ENCODE measurements at places on chromosomes 5 and 9. TPM values are rescaled to one million over a fixed set of nuclear protein-coding genes. Genes with fewer than 3 reads are reported as not detected.

- peak; percentile 79 for DNase-seq
Observed at GRCh38 chr9:70412832-70413463, 1.5 kb downstream of the KLF9 start.

The CAVIN4 gene
- polyA plus RNA-seq: 255 TPM

The PARP8 gene
- polyA plus RNA-seq: 13.2 TPM

The FYB1 gene
- 3.8 TPM for polyA plus RNA-seq

The TCF7 gene
- polyA plus RNA-seq: 2.3 TPM

GRCh38 chr9:12817702-12818101, 42.9 kb downstream of the LURAP1L start:
- DNase-seq: no peak

GRCh38 chr9:21674894-21675293, 127.5 kb upstream of the MTAP start:
- no peak for DNase-seq

DNA sequence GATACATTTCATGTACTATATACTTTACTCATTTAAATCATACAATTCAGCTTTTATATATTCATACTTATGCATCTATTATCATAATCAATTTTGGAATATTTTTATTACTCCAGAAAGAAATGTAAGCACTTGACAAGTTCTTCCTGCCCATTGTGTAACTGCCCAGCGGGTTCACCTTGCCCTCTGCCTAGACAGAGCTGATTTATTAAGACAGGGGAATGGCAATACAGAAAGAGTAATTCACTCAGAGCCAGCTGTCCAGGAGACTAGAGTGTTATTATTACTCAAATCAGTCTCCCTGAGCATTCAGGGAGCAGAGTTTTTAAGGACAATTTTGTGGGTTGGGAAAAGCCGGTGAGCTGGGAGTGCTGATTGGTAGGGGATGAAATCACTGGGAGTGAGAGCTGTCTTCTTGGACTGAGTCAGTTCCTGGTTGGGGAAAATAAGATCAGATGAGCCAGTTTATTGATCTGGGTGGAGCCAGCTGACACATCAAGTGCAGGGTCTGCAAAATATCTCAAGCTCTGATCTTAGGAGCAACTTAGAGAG, 16.1 kb upstream of the SPIN1 start:
- DNase-seq: no peak

- no peak for DNase-seq
Observed at GRCh38 chr9:38432922-38433510, 8.8 kb upstream of the IGFBPL1 start.

GRCh38 chr9:109904666-109905065, 124.7 kb downstream of the PALM2AKAP2 start:
- DNase-seq: no peak

GRCh38 chr9:92721548-92721947, 43.1 kb downstream of the BICD2 start:
- DNase-seq: no peak

GRCh38 chr5:170420806-170421412, 31.7 kb upstream of the KCNMB1 start:
- DNase-seq: peak; percentile 77

The LCN9 gene
- polyA plus RNA-seq: not detected

The SLC36A3 gene
- polyA plus RNA-seq: not detected

The PHF24 gene
- polyA plus RNA-seq: 0.23 TPM

DNA sequence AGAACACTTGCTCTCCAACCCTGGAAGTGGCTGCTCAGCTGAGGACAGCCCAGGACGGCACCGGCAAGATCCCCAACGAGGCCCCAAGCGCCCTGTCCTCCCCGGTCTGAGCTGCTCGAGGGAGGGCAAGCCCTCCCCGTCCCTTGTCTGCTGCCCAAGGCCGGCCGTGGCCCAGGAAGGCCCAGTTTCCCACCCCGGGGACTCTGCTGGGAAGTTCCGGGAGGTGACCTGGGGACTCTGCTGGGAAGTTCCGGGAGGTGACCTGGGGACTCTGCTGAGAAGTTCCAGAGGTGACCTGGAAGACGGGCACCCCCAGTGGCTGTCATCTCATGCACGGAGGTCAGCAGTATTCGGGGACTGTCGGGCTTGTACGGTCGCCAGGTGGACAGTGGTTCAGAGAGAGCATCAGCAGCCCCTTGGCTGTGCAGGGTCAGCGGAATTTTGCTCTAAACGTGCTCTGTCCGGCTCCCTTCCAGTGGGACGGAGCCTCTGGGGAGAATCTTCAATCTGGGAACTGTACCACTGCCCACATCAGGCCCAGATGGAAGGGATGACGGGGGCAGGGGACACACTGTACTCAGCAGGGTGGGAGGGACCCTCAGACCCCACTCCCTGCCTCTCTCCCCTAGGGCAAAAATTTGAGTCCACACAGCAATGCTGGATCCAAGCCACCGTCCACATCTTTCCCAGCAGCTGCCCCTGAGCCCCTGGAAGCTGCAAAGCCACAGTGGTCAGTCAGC, 7.2 kb downstream of the NACC2 start:
- no peak for DNase-seq

DNA sequence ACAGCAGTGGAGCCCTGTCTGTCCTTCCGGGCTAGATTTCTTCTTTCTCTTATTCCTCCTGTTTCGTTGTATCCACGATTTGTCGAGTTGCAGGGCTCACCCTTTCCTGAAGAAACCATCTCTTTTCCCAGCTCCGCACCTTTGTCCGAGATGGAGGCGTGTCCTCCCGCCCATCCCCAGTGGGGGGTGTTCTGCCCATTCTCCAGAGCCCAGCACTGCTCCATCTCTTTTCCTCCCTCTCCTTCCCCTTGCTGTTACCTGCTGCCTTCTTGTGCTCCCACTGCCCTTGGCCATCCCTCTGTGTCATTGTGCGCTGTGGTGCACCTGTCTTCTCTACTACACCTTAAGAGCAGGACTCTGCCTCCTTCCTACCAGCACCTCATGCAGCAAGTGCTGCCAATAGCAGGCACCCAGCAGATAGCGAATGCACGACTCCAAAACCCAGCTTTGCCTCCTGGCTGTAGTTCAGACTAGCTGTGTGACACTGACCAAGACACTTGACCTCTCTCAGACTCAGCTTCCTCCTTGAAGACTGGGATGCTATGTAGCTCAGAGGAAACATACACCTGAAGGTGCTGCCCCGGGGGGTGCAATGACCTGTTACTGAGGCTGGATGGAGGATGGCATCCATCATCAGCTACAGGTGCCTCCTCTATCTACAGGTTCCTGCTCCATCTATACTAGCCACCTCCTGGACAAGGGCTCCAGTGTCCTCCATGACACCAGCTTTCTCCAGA, 8.9 kb downstream of the OR13J1 start:
- no peak for DNase-seq

DNA sequence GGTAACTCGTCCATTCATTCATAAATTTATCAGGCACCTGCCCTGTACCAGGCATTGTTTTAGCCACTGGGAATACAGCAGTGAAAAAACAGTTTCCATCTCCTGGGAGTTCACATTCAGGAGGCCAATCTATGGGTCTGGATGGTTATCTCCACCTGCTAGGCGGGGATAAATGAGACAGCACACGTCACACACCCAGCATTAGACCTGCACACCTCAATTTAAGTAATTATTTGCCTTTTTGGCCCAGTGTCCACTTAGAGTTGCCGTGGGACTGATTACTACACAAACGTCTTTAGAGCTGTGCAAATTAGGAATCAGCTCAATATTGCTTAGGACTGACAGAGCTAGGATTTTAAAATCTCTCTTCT, 46.1 kb downstream of the STK10 start:
- DNase-seq: no peak

The SPINK5 gene
- 0.41 TPM for polyA plus RNA-seq

- no peak for DNase-seq
Observed at GRCh38 chr9:91756510-91756780, 193.6 kb downstream of the ROR2 start.

GRCh38 chr5:97097326-97098230, 44.8 kb downstream of the LIX1 start:
- no peak for DNase-seq

- DNase-seq: no peak
Observed at GRCh38 chr5:4042311-4042710, 446.7 kb downstream of the IRX1 start.

All from hindlimb muscle (tissue), 1 donor.